MM.1S (cell line): ENCODE measurements at places on chromosomes 1 and 21.

GRCh38 chr1:30414086-30414850 is 309.1 kb downstream of the MATN1 start:
- no peak for DNase-seq

DNA sequence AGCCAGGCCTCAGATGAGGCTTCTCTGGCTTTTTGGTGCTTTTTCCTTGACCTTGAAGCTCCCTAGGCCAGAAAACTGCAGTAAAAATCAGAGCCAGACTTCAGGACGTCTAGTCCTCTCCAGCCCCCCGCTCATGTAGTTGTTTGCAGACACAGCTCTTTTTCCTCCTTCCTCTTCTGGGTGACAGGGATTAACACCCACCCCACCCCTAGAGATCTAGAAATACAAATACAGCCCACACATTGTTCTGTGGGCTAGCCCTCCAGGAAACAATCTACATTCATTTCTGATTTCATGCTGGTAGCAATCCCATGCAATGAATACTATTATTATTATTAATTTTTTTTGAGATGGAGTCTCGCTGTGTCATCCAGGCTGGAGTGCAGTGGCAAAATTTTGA is 9.9 kb upstream of the CLSTN1 start:
- no peak for DNase-seq

DNA sequence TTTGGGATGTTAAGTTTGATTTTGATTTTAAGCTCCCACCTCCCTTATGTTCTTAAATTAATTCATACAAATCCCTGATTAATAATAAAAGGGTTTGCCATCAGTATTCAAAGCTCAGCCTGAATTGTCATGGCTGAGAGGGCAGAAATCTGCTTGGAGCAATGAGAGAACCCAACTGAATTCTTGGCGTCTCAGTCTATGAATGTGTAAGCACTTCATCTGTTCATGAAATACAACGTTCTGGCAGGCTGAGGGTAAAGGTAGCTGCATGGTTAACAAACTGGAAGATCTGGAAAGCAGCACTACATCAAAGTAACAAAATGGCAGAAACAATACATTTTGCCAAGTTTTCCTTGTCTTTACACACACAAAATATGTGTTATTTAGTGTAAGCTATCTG is 95.3 kb downstream of the ACBD6 start:
- DNase-seq: no peak

- DNase-seq: no peak
Measured at GRCh38 chr1:235736263-235736662, 86.7 kb upstream of the GNG4 start.

- no peak for DNase-seq
Measured at GRCh38 chr1:16318555-16318954, 33.7 kb downstream of the FBXO42 start.

DNA sequence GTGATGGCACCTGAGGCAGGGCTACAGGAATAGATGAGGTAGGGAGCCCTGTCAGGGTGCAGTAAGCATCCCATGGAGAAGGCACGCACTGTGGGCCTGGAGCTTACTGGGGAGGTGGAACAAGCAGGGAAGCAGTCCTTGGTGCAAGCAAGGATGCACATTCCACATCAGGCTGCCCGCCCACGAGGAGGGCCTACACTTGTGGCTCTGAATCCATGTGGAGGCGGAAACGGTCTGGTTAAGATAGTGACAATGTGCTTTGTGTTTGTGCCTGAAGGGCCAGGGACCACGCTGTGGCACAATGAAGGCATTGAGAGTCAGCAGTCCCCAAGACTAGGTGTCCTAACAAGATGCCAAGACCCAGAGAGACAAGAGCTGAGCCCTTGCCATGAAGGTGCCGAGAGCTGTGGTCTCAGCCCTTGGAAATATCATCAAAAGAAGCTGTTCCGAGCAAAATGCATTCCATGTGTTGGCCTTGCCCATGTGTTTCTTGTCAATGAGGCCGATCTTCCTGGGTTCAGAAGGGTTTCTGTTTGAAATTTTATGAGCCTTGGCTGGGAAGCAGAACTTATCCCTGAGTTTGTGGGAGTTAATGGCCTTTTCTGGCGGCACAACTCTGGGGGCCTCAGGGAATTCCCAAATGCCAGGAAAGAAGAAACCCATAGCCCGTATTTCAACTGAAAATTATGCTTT is 111.9 kb downstream of the NGF start:
- DNase-seq: no peak

DNA sequence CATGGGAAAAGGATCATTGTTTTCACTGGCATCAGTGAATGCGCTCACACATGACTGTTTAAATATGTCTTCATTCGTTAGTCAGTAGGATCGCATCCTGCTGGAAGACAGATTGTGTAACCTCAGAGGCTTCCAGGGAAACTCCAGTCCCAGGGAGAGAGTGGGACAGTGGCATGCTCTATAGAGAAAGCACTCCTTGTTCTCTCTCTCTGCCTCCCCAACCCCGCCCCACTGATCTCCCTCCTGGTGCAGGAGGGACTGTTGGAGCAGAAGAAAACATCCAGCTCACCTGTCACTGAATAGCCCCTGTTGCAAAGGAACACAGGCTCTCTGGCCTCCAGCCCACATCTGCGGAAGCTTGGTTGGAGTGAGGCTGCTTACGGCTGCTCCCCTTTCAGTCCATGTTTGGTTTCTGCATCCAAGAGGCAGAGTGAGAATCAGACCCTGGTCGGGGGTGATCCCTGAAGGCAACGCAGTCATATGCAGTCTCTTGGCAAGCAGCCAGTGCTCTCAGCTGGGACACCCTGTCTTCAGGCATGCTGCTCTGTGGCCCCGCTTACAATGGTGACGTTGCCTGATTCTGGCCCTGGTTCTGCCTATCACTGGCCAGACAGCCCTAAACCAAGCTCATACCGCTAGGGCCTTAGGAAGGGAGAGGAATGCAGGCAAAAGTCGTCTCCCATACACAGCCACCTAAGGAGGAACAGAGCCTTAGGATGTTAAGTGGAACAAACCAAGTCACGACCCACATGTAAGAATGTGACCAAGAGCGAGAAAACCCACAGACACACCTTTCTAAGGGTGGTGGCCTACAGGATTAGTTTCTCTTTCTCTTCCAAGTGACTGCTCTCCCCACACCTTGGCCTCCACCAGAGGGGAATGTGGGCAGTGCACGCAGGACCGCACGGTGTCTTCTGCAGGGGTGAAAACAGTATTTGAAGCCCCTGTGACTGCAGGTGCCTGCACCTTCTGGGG is 39.7 kb downstream of the BACE2 start:
- peak; percentile 48 for DNase-seq

GRCh38 chr1:13830170-13830569 is 130.2 kb downstream of the PRDM2 start:
- DNase-seq: no peak

- DNase-seq: no peak
Measured at GRCh38 chr1:154433161-154433764, 28.1 kb downstream of the IL6R start.

- DNase-seq: no peak
Measured at GRCh38 chr21:33492571-33492970, 1.1 kb upstream of the DNAJC28 start.

DNA sequence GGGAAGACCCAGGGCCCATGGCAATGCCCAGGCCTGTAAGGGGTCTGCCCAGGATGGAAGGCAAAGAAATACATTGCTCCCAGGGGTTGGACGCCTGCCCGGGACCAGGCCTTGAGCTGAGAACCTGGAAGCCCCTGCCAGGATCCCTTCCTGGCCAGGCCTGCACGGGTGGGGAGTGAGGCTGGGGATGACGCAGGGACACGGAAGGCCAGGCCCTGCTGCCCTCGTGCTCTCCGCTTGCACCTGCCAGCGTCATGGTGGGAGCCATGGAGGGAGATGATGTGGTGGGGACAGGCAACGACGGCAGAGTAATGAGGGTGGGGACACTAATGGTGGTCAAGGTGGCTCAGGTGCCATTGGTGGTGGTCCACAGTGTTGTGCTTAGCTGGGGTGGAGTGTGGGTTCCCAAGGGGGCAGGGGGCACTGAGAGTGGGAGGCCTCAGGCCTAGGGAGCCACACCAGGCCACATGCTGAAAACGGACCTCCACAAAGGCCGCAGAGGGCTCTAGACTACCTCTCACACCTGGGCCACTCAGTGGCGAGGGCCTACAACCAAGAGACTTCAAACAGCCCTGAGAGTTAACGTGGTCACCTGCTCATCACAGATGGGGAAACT is 4.3 kb downstream of the HES3 start:
- no peak for DNase-seq

- no peak for DNase-seq
Measured at GRCh38 chr1:111320066-111320879, 29.6 kb downstream of the CHIA start.

DNA sequence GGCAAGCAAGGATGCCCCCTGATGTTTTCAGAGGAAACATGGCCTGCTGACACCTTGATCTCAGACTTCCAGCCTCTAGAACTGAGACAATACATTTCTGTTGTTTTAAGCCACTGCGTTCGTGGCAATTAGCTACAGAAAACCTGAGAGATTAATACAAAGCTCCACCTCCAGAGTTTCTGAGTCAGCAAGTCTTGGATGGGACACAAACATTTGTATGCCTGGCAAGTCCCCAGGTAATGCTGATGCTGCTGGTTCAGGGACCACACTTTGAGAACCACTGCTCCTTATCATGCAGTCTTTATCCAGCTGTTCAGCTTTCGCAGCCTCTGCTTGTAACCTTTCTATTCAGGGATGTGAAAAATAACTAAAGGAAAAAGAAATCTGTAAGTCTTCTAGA is 565.7 kb upstream of the PLXNA2 start:
- peak; percentile 32 for DNase-seq

DNA sequence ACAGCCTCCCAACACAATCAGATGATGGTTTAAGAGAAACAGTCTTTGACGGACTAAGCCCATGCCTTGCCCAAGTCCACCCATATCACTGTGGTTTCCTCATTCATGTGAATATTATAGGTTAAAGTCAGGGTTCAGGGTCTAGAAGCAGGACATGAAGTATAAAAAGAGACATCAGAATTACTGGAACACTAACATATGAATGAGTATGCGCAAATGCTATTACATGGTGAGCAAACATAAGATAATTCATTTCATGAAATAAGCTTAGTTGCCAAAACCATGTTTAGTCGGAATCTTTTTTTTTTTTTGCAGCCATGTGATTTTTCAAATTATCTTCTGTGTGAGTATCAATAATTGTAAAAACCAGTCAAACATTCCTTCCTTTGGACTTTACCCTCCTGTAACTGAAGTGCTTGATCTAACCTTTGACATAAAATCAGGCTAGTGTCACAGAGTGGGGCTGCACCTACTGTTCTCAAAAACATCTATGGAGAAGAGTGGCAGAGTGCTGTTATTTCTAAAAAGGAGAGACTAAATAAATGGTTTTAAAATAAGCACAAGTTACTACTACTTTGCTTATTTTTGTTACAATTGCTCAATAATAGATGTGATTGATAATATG is 84.9 kb upstream of the NRIP1 start:
- DNase-seq: no peak

GRCh38 chr1:32398401-32398800 is 4.2 kb upstream of the BSDC1 start:
- no peak for DNase-seq

- DNase-seq: no peak
Measured at GRCh38 chr1:165353731-165354671, 2.5 kb downstream of the LMX1A start.

GRCh38 chr1:15885701-15886610 is 38.4 kb downstream of the SPEN start:
- no peak for DNase-seq

- DNase-seq: no peak
Measured at GRCh38 chr1:219179293-219179692, 5.6 kb downstream of the LYPLAL1 start.

GRCh38 chr21:21226472-21226871 is 228.3 kb downstream of the NCAM2 start:
- no peak for DNase-seq

- no peak for DNase-seq
Measured at GRCh38 chr1:236604905-236605806, 840 bp upstream of the HEATR1 start.

GRCh38 chr1:55777545-55777944 is 562.4 kb upstream of the USP24 start:
- DNase-seq: no peak

GRCh38 chr1:33548319-33548718 is 75.9 kb downstream of the ZSCAN20 start:
- no peak for DNase-seq

DNA sequence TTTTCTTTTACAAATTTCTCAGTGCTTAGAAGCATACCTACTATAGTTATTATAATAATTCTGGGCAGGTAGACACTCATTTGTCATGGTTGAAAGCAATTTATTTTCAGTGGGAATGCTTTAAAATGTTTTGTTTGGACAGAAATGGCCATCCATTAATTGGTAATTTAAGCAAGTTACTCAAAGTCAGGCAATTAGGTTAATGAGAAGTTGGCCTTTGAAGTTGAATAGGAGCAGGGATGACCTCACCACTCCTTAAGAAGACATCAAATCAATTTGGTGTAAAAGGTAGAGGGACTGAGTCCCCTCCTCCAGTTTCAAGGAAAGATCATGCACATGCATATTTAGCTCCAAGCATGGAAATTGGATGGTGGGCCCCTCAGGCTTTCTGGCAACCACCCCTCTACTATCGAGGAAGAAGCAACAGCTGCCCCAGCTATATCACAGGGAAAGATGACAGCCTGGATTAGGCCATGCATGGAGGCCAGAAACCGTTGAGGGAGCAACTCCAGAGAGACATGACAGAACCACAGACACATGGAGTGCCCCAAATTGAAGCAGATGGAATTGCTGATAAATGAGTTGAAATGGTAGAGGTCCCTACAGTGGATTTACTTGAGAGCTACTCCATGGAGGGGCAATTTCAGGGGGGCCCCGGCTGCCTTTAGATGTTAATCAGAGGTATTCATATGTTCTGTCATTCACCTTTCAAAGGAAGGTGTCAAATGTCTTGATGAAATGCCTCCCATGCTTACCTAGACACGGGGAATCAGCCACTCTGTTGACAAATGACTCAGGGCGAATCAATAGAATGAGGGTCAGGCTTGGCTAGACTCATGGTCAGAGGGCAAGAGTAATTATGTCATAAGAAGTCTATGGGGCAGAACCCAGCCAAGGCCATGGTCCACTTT is 26.7 kb downstream of the HLX start:
- DNase-seq: no peak

DNA sequence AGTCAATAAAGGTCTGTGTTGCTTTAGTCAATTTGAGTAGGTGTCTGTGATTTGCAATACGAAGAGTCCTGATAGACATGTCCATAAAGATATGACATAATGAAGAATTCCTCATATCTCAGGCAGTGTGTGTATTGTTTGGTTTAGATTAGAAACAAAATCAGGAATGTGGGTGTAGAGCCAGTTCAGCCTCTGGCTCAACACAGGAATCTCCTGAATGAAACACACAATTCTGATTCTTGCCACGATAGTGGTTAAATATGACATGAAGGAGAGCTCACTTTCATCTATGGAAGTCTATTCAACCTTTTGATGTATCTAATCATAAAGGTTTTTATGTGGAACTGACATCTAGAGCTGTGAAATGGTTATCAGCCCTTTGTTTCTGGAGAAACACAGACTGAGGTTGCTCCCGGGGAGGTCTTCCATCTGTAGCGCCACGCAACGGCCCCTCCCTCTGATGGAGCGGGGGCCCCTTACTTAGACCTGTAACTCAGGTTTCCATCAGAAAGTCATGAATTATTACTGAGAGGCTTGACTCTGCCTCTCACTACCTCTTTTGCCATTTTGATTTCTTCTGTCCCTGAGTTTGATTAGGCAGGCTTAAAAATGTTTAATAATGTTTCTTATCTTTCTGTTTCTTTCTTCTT is 19.5 kb downstream of the TSPAN2 start:
- no peak for DNase-seq
